ENCODE measurements at places on chromosomes 7 and 10.

- DNase-seq, result no peak
Measured at GRCh38 chr7:92061154-92061553, 73.1 kb downstream of the CYP51A1 start.

GRCh38 chr7:120190566-120190965, 82.4 kb upstream of the KCND2 start:
- no peak for DNase-seq

DNA sequence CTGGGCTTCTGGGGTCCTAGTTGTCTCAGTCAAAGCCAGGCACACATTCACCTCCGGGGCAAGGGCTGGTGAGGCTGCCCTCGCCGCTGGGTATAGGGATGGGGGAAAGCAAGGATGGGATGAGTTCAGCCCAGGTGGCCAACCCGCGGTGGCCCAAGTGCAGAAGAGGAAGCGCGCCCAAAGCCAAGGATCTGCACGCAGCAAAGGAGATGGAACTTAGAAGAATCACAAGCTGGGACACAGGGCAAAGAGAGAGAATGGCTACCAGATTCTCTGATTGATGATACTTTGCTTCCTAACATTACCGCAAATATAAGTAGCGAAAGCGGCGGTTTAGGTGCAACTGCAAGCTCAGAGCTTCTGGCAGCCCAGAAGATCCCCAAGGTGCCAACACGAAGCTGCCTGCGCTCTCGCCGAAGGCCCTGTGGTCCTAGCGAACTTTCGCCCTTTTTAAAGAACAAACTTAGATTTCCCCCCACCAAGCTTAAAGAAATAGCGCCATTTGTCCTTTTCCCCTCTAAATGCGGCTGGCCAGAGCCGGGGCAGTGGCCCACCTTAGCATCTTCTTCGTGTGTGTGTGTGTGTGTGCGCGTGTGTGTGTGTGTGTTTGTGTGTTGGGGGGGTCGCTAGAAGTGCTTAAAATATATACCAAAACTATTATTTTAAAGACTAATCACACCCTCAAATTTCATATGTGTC, 927 bp upstream of the MKX start:
- DNase-seq, result no peak

- no peak for DNase-seq
Measured at GRCh38 chr7:27243340-27244163, 950 bp downstream of the EVX1 start.

DNA sequence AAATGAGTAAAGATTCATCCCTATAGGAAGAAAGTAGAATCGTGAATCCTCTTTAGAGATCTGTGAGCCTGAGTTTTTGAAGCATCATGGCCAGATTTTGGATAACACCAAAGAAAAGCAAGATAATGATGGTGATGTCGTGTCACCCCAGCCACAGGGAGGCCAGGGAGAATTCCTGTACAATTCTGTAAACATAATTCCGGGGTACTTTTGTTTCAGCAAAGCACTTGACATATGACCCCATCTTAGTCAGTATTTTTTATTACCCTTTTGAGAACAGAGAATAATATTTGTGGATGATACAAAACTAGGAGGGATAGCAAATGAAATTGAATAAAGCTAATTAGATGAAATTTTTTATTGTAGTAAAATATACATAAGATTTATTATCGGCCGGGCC, 33.8 kb downstream of the NACAD start:
- no peak for DNase-seq

- no peak for DNase-seq
Measured at GRCh38 chr10:91614225-91614624, 18.6 kb downstream of the PPP1R3C start.

DNA sequence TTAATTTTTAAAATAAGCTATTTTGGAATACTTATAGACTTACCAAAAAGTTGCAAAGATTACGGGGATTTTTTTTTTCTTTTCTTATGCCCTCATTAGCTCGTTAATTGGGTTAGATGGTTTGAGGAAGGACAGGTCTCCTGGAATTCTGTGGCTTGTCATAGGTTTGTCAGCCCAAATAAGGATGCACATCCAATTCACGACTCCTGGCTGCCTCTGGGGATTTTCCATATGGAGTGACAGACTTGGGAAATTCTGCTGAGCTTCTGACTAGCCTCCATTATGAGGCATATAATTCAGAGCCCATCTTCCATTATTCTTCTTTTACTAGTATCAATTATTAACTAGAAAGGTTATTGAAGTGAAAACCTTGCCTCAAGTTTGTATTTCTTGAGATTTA, 102.1 kb downstream of the AUTS2 start:
- DNase-seq, result no peak

DNA sequence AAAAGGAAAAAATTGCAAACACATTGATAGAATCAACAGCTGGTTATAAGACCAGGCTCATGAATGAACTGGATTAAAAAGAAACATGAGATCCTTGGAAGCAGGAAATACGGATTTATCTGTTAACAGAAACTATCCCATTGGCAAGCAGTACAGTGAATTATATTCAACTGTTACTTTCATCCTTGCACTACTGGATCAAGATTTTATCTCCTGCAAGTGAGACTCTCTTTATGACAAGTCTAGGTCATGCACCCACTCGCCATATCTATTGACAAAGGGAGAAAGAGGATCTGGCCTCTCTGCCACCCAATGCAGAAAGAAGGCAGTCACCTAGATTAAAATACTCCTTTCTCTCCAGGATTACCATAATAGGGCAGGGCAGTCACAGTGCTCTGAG, 41.4 kb downstream of the CSTF2T start:
- DNase-seq, result no peak

DNA sequence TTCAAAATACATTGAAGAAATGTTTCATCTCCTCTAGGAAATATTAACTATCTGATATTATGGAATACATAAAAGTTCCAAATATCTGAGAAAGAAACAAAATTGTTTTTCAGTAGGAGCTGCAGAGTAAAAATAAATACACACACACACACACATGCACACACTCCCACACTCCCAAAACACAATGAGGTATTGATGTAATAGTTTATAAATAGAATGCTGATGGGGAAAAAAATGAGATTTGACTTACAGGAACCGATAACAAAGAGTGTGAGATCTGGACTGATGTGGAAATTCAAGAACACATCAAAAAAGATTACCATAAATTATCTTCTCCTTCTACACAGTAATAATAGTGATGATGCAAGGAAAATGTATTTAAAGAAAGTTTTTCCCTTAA, 438.0 kb upstream of the CELF2 start:
- DNase-seq, result no peak

- no peak for DNase-seq
Measured at GRCh38 chr7:92797693-92798092, 38.7 kb downstream of the CDK6 start.

- no peak for DNase-seq
Measured at GRCh38 chr10:30765616-30766015, 136.1 kb upstream of the LYZL2 start.

GRCh38 chr10:124086787-124087671, 6.4 kb downstream of the CHST15 start:
- DNase-seq, result no peak

GRCh38 chr7:94145602-94146001, 141.4 kb upstream of the BET1 start:
- DNase-seq, result no peak

DNA sequence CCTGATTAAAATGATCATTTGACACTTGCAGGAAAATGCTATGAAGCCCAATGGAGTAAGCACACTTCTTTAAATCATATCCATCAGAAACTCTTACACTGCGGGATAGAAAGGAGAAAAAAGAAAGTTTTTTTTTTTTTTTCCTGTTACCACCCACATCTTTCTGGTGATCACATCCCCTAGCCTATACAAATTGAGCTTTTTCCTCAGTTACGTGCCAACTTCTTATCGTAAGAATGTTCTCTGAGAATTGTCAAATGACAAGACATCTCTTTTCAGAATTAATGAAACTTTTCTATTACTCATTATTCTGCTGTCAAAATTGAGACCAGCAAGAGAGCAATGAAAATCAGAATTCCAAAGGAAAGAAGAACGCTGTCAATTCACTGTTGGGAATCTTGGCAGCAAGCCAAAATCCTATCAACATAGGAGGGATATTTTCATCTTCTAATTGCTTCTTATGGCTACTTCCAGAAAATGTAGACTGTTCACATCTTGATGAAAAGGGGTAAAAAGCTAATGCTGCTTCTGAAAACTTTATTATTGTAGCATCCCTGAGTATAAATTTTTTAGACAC, 179.5 kb downstream of the ADAM12 start:
- no peak for DNase-seq

DNA sequence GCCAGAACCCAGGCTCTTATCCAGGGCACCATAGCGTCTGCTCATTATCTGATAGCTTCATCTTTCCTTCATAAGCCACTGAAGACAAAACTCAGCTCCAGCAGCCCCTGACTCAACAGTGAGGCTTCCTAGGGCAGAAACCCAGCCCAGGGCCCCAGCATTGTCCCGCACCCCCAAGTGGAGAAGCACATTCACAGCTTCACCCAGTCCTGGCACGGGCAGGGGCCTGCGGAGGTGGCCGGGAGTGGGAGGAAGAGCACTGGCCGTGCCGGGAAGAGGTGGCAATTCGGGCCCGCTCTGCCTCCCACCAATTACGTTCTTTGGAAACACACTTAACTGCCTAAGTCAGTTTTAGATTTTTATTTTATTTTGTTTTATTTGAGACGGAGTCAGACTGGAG, 10.3 kb upstream of the CALML5 start:
- DNase-seq, result no peak

DNA sequence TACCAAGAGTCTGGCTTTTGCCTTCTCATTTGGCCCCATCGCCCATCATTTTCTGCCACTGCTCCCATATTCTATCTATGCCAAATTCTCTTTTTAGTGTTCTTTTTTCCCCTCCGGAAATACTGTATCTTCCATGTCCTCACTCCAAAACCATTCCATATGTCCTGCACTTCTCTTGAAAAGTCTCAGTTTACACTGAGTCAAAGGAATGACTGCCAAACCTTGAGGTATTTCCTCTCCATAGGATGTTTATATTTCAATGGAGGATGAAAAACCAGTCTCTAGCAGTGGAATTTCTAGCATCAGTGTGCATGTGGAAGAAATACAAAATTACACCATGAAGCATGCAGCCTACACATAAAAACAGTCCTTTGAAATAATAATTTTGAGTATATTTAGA, 121.4 kb upstream of the PHYHIPL start:
- no peak for DNase-seq

GRCh38 chr10:24172909-24173308, 36.0 kb upstream of the KIAA1217 start:
- no peak for DNase-seq

DNA sequence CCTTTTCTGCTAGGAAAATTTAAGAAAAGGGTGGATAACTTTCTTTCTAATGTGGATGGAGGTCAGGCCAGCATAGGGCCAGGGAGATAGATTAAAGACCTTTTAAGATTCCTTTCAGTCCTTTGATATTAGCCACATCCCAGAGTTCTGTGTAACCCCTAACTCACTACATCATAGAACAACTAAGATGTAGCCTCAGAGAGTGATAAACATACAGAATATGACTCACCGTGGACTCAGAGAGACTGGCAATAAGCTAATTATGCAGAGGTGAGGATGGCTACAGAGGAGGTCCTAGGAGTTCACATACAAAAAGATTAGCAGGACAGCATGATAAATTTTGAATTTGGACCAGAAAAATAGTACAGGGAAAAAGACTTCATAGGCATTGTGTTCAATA, 141.0 kb downstream of the AOAH start:
- no peak for DNase-seq

DNA sequence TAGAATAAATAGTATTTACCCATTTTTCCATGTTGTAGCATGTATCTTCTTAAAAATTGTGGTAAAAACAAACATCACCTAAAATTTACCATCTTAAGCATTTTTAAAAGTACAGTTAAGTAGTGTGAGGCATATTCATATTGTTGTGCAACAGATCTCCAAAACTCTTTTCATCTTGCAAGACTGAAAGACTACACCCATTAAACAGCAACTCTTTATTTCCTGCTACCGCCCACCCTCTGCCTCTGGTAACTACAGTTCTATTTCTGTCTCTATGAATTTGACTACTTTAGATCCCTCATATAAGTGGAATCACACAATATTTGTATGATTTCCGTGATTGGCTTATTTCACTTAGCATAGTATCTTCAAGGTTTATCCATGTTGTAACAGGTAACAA, 40.0 kb upstream of the AGBL3 start:
- no peak for DNase-seq

- no peak for DNase-seq
Measured at GRCh38 chr7:140989068-140989467, 25.7 kb downstream of the MRPS33 start.

DNA sequence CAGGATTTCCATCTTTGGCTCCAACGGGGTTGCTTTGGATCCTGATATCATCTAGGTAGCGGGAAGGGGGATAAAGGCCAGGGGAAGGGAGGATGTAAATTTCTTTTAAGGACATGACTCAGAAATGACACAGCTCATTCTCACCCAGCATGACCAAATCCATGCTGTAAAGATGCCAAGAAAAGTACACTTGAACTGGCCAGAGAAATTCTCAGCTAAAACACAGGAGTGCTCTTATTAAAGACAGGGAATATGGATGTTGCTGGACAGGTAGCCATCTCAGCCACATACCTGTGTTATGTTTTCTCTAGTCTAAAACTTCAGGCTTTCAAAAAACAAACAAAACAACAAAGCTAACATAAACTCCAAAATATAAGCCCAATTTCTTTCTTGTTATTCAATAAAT, 68.3 kb downstream of the NAMPT start:
- DNase-seq, result no peak

GRCh38 chr10:75108684-75109458, 2.6 kb upstream of the SAMD8 start:
- no peak for DNase-seq

DNA sequence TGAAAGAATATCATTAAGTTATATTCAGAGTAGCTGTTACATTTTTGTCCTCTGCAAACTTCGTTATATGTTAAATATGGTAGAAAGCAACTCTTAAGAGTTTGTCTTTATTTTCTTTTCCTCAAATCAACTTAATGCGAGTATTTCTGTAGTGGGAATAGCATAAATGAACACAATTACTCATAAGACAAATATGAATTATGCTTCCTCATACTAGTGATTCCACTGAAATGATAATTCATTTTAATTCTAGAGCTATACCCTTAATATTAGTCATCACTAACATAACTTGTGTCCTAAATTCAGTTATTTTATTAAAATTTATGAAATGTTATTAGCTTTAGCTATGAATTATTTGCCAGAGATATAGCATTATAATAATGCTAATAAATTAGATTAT, 820.6 kb upstream of the KCND2 start:
- DNase-seq, result no peak

DNA sequence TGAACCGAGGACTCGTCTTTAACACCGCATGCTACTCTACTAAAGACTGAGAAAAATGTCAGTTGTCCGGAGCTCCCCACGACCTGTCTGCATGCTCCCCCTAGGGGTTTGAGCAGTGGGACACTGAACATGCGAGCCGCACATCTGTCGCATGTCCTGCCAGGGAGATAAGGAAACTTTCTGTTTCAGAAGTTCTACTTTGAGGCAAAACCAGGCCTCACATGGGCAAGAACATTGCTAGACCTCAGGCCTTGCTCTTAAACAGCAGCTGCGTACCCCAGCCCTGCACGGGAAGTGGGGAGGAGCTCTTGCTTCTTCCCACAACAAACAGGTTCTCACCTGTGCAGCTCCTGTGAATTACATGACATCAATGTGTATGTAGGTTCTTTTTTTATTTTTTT, 30.3 kb upstream of the HERPUD2 start:
- DNase-seq, result peak; percentile 50

- no peak for DNase-seq
Measured at GRCh38 chr7:150748376-150748775, 11.2 kb downstream of the GIMAP5 start.

Measured in GM18507 (cell line).